ENCODE measurements at places on chromosomes 13 and 19.

DNA sequence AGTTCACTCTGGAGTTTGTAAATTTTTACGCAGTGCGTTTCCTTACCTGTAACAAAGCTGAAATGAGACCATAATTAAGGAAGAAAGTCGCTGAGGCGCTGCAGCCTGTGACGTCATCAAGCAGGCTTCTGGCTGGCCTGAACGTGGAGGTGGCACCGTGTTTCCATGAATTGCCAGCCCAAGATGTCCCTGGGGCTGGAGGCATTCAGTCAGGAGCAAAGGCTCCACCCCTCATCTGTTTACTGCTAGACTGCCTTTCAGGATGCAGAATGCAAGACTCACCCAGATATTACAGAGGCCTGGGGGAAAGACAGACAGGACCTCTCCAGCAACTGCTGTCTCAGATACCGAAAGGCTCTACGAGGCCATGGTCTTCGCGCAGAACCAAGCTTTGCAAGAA is 424.6 kb downstream of the TSHZ3 start:
- no peaks in the 10 kb centered on the region for H3K4me1 ChIP-seq
- H3K4me3 ChIP-seq: no peak overlapping the region
- H3K36me3 ChIP-seq: no peaks in the 10 kb centered on the region
- no peak overlapping the region for H3K27ac ChIP-seq
- H3K27me3 ChIP-seq: no peaks in the 10 kb centered on the region
- no peak for DNase-seq

GRCh38 chr19:28299649-28300048 is 913.3 kb downstream of the UQCRFS1 start:
- no peaks in the 10 kb centered on the region for H3K27me3 ChIP-seq
- H3K36me3 ChIP-seq: no peaks in the 10 kb centered on the region
- no peaks in the 10 kb centered on the region for H3K4me1 ChIP-seq

GRCh38 chr13:89432997-89433396 is 1761.8 kb downstream of the SLITRK5 start:
- no peaks in the 10 kb centered on the region for H3K4me1 ChIP-seq
- H3K27ac ChIP-seq: no peak overlapping the region
- DNase-seq: no peak
- H3K36me3 ChIP-seq: no peaks in the 10 kb centered on the region

GRCh38 chr19:51161266-51161665 is 19.2 kb downstream of the SIGLEC7 start:
- H3K27me3 ChIP-seq: peaks cover 16% of the 10 kb centered on the region
- H3K36me3 ChIP-seq: no peaks in the 10 kb centered on the region
- no peak overlapping the region for H3K27ac ChIP-seq

DNA sequence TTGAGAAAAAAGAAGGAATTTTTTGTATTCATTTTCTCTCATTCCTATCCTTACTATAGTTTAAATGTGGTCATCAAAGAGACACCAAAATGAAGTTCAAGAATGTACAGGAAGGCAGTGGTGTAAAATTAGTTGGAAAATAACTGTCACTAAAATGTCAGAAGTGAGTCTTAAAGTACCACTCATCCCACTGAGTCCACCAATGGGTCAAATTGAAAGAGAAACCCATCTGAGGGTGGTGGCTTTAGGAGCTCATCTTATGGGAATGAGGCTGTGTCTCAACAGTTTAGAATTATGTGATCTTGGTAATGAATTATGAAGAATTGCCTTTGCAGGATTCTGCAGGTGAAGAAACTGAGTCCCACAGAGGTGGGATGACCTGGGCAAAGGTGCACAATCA is 403.5 kb downstream of the FGF9 start:
- H3K4me1 ChIP-seq: peaks cover 27% of the 10 kb centered on the region
- no peak overlapping the region for H3K4me3 ChIP-seq
- H3K27me3 ChIP-seq: peaks cover 3% of the 10 kb centered on the region
- H3K36me3 ChIP-seq: no peaks in the 10 kb centered on the region
- H3K27ac ChIP-seq: no peak overlapping the region
- DNase-seq: no peak

DNA sequence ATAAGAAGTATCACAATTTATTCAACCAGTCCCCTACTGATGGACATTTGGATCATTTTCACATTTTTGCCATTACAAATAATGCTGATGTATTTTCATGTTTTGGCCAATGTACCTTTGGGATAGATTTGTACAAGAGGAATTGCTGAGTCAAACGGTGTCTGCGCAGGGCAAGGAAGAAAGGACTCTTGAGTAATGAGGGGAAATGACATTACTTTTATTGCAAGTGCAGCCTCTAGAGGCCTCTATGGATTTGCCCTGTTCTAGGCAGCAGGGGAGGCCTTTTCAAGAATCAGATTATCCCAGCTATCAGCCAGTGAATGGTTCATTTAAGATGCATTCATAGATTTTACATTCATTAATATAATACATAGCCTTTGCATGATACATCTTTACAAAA is 32.9 kb upstream of the GTF3A start:
- no peak overlapping the region for H3K27ac ChIP-seq
- H3K36me3 ChIP-seq: no peaks in the 10 kb centered on the region
- H3K4me3 ChIP-seq: no peak overlapping the region

GRCh38 chr13:113742445-113743120 is 16.4 kb upstream of the TMEM255B start:
- H3K27ac ChIP-seq: no peak overlapping the region
- peaks cover 24% of the 10 kb centered on the region for H3K4me1 ChIP-seq

GRCh38 chr13:32951580-32951979 is 64.6 kb upstream of the KL start:
- no peak for DNase-seq
- peaks cover 6% of the 10 kb centered on the region for H3K27me3 ChIP-seq
- H3K4me3 ChIP-seq: no peak overlapping the region
- H3K36me3 ChIP-seq: no peaks in the 10 kb centered on the region

GRCh38 chr19:41932720-41933332 is 4.6 kb upstream of the ERFL start:
- no peak for DNase-seq
- H3K27ac ChIP-seq: no peak overlapping the region
- H3K4me3 ChIP-seq: no peak overlapping the region
- peaks cover 61% of the 10 kb centered on the region for H3K27me3 ChIP-seq

- H3K27ac ChIP-seq: no peak overlapping the region
- H3K27me3 ChIP-seq: peaks cover 6% of the 10 kb centered on the region
- no peak overlapping the region for H3K4me3 ChIP-seq
Measured at GRCh38 chr19:35468637-35469036, 20.6 kb downstream of the FFAR2 start.

- H3K27ac ChIP-seq: no peak overlapping the region
- H3K36me3 ChIP-seq: peaks cover 9% of the 10 kb centered on the region
- H3K4me1 ChIP-seq: peaks cover 23% of the 10 kb centered on the region
Measured at GRCh38 chr13:44275381-44275780, 98.2 kb upstream of the SERP2 start.

DNA sequence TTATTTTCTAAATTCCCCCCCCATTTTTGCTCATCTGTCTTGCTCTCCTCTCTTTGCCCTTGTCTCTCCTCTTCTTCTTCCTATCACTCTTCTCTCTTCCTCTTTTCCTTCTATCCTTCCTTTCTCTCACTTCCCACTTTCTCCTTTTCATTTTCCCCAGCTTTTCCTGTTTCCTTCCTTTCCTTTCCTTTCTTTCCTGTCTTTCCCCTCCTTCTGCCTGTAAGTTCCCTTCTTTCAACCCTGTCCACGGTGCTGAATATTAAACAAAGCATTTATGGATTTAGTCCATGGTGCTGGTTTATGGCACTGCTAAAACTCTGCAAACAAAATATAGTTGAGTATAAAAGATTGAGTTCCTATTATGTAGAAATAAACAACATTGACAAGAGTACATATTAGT is 27.6 kb downstream of the SCEL start:
- peaks cover 6% of the 10 kb centered on the region for H3K27me3 ChIP-seq
- H3K36me3 ChIP-seq: no peaks in the 10 kb centered on the region
- no peak for DNase-seq
- peaks cover 9% of the 10 kb centered on the region for H3K4me1 ChIP-seq

- H3K27me3 ChIP-seq: peaks cover 25% of the 10 kb centered on the region
- peaks cover 2% of the 10 kb centered on the region for H3K4me1 ChIP-seq
- no peak for DNase-seq
- H3K27ac ChIP-seq: no peak overlapping the region
- H3K4me3 ChIP-seq: no peak overlapping the region
- no peaks in the 10 kb centered on the region for H3K36me3 ChIP-seq
Measured at GRCh38 chr19:13052447-13053175, 50.0 kb downstream of the LYL1 start.

DNA sequence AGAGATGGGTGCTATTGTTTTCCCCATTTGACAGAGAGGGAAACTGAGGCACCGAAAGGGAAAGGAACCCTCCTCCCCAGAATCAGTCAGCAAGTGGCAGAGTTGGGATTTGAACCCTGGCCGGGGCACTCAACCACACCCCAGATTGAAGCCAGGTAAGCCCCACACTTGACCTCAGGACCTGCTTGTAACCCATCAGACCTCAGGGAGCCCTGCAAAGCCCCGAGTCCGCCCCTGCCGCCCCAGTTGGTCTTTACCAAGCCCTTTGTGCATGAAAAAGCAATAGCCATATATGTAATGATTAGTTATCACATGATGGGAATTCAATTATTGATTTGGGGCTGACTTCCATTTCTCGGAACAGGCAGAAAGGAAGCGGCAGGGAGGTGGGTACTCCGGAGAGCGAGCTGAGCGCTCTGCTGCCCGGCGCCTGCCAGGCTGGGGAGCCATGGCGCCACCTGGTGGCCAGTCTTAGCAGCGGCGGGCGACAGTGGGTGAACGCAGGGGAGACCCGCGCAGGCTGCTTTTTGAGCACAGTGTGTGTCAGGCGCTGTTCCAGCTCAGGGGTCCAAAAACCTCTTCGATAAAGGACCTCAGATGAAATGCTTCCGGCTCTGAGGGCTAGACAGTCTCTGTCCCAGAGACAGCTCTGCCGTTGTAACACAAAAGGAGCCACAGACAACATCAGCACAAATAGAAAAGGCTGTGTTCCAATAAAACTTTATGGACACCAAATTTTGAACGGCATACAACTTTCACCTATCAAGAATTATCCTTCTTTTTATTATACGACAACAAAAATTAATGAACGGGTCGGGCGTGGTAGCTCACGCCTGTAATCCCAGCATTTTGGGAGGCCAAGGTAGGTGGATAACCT is 82.9 kb upstream of the CACNA1A start:
- DNase-seq: peak; percentile 81
- H3K4me3 ChIP-seq: no peak overlapping the region
- no peaks in the 10 kb centered on the region for H3K4me1 ChIP-seq
- no peak overlapping the region for H3K27ac ChIP-seq
- H3K36me3 ChIP-seq: no peaks in the 10 kb centered on the region

GRCh38 chr13:29438769-29439168 is 156.7 kb downstream of the SLC7A1 start:
- DNase-seq: no peak
- no peaks in the 10 kb centered on the region for H3K4me1 ChIP-seq
- H3K27ac ChIP-seq: no peak overlapping the region
- no peak overlapping the region for H3K4me3 ChIP-seq
- H3K36me3 ChIP-seq: no peaks in the 10 kb centered on the region

- H3K27ac ChIP-seq: no peak overlapping the region
- no peaks in the 10 kb centered on the region for H3K27me3 ChIP-seq
- no peak overlapping the region for H3K4me3 ChIP-seq
Measured at GRCh38 chr13:47134939-47135489, 238.2 kb upstream of the HTR2A start.

DNA sequence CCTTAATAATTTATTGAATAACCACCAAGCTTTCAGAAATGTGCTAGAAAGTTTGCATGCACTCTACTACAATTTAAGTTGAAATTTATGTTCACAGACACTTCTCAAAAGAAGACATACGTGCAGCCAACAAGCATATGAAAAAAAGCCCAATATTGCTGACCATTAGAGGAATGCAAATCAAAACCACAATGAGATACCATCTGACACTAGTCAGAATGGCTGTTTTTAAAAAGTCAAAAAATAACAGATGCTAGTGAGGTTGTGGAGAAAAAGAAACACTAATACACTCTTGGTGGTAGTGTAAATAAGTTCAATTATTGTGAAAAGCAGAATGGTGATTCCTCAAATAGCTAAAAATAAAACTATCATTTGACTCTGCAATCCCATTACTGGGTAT is 308.8 kb upstream of the PCDH9 start:
- H3K36me3 ChIP-seq: no peaks in the 10 kb centered on the region
- no peak overlapping the region for H3K4me3 ChIP-seq
- H3K27me3 ChIP-seq: no peaks in the 10 kb centered on the region

GRCh38 chr19:41114132-41114531 is at the start of gene CYP2F1:
TSS of gene CYP2F1 (plus strand) at chr19:41114432. CDS start at chr19:41116189, 1,757 bp downstream.
- H3K36me3 ChIP-seq: no peaks in the 10 kb centered on the region
- DNase-seq: no peak
- peaks cover 4% of the 10 kb centered on the region for H3K4me1 ChIP-seq
- no peak within 1 kb of the TSS for H3K27ac ChIP-seq

DNA sequence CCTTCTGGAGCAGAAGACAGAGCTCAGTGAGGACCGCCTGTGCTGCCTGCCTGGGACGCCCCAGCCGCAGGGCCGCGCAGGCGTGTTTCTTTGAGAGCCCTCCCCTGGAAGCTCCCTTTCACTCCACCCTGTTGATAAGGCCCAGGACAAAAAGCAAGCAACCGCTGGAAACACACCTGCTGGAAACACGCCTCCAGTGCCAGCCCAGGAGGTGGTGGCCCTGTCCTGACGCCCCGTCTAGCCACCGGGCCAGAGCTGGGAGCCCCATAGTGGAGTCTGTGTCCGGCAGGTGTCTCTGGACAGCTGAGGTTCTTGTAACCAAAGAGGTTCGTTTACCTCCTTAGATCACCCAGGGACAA is 173.8 kb downstream of the KATNAL1 start:
- H3K27ac ChIP-seq: no peak overlapping the region
- DNase-seq: no peak
- peaks cover 11% of the 10 kb centered on the region for H3K4me1 ChIP-seq
- H3K36me3 ChIP-seq: no peaks in the 10 kb centered on the region
- H3K27me3 ChIP-seq: no peaks in the 10 kb centered on the region

GRCh38 chr13:40770609-40770933 is 419 bp downstream of the MRPS31 start:
- peaks cover 13% of the 10 kb centered on the region for H3K36me3 ChIP-seq
- H3K27me3 ChIP-seq: no peaks in the 10 kb centered on the region
- H3K4me3 ChIP-seq: peak overlapping the region; percentile 94
- peak overlapping the region; percentile 94 for H3K27ac ChIP-seq

DNA sequence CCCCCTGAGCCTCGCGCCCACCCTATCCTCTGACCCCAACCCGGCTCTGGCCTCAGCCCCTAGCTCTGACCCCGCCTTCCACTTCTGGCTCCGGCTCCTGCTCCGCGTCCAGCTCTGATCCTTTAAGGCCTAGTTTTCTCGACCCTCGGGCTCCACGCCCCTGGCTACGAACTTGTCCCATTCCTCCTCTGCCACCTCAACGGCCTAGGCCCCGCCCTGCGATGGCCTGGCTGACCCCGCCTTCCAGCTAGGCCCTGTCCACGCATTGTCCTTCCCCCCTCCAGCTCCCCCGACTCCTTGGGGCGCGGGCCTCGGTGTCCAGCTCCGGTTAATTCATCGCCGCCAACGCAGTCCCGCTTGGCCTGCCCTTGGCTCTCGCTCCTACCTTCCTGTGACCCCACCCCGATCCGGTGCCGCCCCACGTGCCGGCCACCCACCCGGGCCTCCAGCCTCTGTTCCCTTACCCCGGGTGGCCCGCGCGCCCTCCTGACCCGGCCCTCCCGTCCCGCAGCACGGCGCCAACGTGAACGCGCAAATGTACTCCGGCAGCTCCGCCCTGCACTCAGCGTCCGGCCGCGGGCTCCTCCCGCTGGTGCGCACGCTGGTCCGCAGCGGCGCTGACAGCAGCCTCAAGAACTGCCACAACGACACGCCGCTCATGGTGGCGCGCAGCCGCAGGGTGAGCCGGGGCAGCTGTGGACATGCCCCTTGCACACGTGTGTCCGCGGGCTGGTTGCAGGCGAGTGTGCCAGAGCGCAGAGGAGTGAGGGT is 9.4 kb downstream of the BCL3 start:
- no peak for DNase-seq
- no peak overlapping the region for H3K4me3 ChIP-seq
- H3K36me3 ChIP-seq: peaks cover 69% of the 10 kb centered on the region
- peaks cover 62% of the 10 kb centered on the region for H3K4me1 ChIP-seq
